ENCODE measurements at places on chromosomes 2 and 18.

GRCh38 chr18:24022161-24022560, 7.6 kb downstream of the TTC39C start:
- DNase-seq, result no peak

DNA sequence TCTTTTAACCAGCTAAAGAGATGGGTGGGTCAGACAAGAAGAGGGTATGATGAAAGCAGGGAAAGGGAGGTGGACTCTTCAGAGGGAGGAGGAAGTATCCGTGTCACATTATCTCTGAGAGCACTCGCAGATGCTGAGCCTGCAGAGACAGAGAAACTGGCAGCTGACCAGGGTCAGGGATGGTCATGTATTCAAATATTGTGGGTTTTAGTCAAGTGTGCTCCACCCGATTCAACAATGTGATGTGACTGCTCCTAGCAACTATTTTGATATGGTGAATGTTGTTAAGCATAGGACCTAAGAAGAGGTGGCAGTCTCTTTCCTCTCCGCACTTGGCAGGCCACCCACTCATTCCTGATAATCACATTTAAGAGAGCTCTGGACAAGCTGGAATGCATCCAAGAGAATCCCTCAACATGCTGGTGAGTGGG, 1.3 kb upstream of the CLIP4 start:
- no peak for DNase-seq

- DNase-seq, result no peak
Measured at GRCh38 chr2:141940709-141941108, 190.1 kb downstream of the LRP1B start.

GRCh38 chr18:49645196-49645595, 83.3 kb downstream of the LIPG start:
- no peak for DNase-seq

- DNase-seq, result peak; percentile 58
Measured at GRCh38 chr2:218398437-218399390, 954 bp upstream of the CTDSP1 start.

GRCh38 chr2:186950694-186951093, 101.7 kb upstream of the ZSWIM2 start:
- no peak for DNase-seq

DNA sequence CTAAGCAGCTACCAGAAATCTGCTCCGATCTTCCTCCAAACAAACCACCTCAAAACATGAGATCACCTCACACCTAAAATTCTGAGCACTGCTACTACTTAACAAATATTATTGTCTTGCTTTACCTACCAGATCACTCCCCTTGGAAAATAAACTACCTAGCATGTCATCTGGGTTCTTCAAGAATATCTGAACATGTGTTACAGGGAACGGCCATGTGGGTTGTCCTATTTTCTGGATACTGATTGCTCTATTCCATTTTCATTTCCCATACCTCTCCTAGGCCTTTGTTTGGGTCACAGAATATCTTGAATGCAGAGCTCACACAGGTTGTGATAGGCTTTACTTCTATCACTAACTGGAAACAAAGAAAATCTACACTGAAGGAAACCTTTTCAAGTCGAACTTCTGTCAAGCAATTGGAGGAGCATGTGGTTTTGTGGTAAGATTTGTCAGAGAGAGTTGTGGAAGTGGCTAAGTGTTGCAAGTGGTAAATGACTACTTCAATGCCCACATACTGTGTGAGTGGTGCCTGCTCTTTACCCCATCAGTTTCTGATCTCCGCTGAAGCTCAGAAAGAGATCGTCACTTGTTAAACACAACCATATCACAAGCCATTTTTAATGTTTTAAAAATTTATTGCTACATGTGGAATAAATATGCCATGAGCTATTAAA, 739.1 kb upstream of the ZEB2 start:
- no peak for DNase-seq

GRCh38 chr2:215498431-215498830, 62.6 kb upstream of the FN1 start:
- DNase-seq, result no peak

DNA sequence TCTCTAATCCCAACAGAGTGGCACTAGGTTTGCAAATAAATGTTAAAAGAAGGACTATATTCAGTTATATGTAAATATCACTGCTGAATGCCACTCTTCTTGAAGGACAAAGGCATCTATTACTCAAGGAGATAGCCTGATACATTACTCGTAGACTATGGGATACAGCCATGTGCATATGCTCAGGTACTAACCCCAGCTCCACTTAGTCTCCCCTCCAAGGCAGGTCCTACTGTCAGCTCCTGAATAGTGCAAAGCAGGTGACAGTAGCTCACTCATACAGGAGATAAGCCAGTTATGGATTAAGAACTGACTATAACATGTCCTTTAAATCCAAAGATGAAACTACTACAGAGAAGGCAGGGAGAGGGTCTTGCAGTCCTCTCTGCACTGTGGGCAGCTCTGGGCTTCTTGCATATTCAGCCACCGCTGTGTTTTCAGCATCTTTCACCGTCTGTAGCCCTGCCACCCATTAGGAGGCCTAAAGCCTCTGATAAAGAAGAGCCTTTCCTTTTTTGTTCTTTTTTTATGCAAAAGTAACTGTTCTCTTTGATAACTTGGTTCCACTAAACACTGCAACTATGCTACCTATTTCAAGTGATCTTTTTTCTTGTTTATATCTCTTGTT, 135.1 kb upstream of the EPB41L3 start:
- no peak for DNase-seq

GRCh38 chr2:38156436-38156835, 80.5 kb upstream of the CYP1B1 start:
- DNase-seq, result no peak

GRCh38 chr2:183866666-183867065, 731.7 kb upstream of the ZNF804A start:
- DNase-seq, result no peak

DNA sequence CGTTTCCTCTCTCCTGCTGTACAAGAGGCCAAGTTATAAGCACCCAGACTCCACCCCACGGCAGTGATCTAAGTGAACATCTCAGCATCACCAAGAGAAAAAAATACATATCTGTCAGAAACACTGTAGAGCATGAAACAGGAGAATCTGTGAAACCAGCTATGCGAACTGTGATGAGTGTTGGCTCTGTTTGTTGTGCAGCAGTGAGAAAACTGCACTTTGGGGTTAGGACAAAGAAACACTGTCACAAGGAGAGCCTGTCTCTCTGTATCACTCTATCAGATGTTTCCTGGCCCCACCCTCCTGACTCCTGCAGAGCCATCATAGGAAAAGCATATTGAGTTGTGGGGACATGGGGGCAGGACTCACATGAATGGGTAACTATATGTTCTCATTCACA, 87.1 kb downstream of the LAMA3 start:
- no peak for DNase-seq

- no peak for DNase-seq
Measured at GRCh38 chr18:21557607-21558253, 42.8 kb downstream of the ESCO1 start.

DNA sequence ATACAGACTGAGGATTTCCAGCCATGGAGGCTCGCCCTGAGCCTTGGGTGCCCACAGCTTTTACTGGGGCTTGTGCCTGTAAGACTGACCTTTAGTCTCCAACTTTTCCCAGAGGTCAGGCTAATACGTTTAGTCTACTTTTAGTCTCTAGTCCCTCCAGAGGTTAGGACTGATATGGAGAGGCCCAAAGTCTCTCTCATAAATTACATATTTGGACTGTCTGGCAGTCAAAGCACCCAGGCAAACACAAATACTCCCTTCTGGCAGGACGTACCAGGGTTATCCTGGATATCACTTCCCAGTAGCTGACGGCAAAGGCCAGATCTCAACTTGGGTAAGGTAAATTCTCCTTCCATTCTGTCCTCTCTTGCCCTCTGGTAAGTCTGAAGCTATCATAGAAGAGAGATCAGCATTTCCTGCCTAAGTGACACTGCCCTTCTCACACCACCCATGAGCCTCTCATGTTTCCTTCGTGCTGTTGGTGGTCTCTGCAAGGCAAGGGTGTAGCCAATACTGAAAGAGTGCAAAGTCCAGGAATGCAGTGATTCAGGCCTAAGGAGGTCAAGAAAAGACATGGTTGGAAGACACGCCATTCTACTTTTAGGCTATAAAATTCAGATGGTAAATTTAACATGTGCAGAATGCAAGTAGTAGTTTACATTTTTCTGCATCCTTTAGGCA, 69.3 kb upstream of the NEDD4L start:
- DNase-seq, result no peak

GRCh38 chr2:67057901-67058703, 339.0 kb upstream of the ETAA1 start:
- DNase-seq, result no peak

DNA sequence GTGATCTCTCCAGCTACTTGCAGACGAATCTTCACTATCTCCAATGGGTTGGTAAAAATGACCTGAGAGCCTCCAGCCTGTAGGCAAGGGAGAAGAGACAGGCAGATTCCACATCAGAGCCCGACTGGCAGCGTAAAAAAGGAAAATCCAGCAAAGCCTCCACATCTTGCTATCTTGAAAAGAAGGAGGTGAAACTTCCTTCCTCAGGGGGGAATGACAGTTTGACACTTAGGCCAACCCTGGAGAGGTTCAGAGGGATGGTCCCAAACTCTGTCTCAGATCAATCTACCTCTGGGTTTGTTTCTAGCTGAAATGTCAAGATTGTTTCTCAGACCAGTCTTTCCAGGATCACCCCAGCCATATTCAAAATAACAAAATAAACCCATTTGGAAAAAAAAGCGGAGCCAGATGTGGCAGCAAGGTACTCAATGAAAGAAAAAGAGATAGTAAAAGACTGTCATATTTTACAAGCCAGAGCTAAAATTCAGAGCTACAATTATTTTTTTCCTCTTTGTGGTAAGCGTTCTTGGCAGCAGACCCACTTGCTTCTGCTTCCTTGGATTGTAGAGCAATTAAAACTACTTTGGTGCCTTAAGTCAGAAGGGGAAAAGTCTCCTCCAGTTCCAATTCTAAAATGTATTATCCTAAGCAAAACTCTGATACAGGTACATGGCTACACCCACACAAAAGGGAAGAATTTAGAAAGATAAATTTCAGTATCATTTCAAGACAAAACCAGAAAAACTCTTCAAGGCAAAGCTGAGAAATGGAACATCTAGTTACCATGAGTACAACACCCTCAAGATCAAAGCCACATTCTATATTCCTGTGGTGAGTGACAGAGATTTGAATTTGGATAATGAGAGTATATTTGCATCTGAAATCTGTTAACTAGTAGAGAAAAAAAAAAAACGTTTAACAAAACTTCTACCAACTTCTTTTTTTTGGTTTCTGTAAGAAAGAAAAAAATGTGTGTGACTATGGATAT, 100.1 kb downstream of the SLC25A12 start:
- no peak for DNase-seq

- no peak for DNase-seq
Measured at GRCh38 chr2:71618327-71619113, 165.2 kb downstream of the DYSF start.

DNA sequence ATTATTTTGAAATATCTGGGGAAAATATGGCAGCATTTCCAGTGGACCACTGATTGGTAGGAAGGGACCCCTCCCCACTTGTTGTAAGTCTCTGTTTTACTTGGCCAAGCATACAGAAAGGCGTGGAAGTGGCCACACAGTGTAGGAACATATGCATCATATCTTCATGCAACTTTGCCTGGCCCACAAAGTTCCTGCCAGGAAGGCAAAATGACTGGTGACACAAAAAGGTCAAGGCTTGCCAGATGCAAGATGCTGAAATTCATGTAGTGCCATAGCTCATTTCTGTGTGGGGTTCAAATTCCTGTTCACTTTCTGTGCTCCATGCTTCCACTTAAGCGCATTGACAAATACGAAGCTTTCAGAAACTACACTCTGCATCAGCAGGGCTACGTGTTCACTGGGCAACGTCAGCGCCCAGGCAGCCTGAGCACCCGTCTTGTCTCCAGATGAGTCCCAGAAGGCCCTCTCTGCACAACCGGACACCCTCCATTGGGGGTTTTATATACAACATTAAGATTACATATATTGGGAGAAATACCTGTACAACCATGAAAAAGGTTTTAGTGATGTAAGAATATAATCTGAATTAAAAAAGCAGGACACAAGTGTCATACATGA, 3.6 kb downstream of the DYNC2LI1 start:
- no peak for DNase-seq

GRCh38 chr2:72010647-72011369, 136.9 kb downstream of the CYP26B1 start:
- no peak for DNase-seq

GRCh38 chr2:55914786-55915185, 8.8 kb downstream of the EFEMP1 start:
- DNase-seq, result no peak

DNA sequence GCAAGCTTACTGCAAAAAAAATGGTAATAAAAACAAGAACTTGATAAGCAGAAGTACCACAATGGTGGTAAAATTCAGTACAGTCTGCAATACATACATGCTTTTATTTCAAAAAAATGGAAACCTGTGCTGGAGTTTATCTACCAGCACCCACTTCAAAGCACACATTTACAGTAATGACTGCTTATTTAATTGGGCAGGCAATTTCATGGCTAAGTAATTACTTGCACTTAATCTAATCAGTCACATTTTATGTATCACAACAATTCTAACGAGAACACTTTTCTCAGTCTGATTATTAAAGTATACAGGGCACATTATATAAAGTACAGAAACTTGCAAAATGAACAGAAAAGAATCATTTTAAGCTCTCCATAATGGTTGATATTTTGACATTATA, 5.2 kb downstream of the APCDD1 start:
- DNase-seq, result no peak

DNA sequence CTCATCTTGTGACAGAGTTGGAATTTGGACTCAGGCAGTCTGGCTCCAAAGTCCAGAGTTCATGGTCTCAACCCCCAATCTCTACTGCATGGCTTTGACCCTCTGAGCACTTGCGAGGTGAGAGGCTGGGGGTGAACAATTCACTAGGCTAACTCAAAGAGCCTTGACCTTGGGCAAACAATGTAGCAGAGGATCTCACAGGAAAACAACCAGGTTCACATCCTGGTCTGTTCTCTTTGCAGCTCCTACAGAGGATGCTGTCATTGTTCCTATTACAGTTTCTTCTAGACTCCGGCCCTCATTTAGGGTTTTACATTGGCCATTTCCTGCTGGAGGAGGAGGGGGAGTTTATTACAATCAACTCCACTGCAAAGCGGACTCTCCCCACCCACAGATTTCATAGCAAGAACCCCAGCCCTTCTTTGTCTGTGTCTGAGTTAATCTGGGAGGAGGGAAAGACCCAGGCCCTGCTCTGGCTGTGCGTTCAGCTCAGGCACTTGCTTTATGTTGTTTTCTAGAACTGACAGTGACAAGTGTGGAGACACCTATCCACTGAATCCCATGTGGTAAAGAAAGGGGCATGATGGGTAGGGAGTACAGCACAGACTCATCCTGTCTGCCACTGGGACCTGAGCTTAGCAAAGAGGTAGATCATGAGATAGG, 101.6 kb downstream of the LBH start:
- DNase-seq, result no peak

DNA sequence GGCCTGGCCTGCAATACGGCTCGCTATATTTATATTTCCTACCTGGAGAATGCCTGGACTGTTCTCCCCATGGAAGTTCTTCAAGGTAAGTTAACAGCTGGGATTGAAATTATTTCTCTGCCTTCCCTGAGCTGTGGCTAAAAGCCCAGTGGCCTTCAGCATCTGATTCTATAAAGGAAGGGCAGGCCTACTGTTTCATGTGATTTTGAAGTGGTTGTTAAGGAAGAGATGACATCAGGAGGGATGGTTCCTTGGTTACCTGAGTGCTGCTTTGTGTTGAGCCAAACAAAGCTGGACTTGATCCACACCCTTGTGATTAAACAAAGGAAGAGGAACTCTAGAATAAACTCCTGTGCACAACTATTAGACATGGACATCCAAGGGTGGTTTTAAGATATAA, 61.6 kb downstream of the MFSD6 start:
- DNase-seq, result no peak
